Brain (organoid and tissue), 16 donors: ENCODE measurements at places on chromosomes 1 and 21.

GRCh38 chr1:161216945-161217712 lies 2.0 kb downstream of the FCER1G start:
- no peak for DNase-seq

DNA sequence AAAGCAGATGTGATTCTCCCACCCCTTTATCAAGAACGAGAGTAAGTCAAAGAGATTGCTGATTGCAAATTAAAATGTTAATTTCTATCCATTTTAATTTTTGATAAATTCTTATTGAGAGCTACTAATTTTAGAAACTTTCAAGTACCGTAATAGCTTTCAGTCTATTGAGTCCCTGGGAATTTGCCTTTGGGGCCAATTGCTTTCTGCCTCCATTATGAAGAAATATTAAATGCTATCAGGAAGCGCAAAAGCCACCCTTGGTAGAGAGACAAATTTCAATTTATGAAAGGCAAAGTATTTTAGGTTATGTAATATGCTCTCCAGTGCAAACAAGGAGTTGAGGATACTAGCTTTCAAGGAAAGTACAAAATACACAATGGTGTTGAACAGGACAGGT lies 332.2 kb downstream of the RGS7 start:
- no peak for DNase-seq

GRCh38 chr21:41753006-41753898 lies 13.6 kb downstream of the RIPK4 start:
- DNase-seq, result peak; percentile 38

- no peak for DNase-seq
Observed at GRCh38 chr1:227450489-227450888, 112.9 kb upstream of the ZNF678 start.

DNA sequence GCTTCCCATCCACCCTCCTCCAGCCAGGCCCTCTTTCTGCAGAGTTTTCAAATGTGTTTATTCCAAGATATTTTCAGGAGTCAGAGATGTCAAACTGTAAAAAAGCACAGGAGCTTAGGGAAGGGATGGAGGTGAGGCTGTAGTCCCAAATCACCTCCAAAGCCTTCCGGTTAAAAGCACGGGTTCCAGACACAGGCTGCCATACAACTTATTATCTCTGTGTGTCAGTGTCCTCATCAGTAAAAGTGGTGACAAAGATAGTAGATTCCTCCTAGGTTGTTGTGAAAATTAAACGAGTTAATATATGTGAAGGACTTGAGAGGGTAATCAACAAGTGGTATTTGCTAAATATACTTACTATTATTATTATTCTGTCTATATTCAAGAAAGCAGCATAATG lies 15.1 kb downstream of the S100A7A start:
- no peak for DNase-seq

GRCh38 chr21:35548904-35549615 lies 500.0 kb upstream of the RUNX1 start:
- no peak for DNase-seq

- DNase-seq, result no peak
Observed at GRCh38 chr1:199724049-199724448, 303.5 kb upstream of the NR5A2 start.

DNA sequence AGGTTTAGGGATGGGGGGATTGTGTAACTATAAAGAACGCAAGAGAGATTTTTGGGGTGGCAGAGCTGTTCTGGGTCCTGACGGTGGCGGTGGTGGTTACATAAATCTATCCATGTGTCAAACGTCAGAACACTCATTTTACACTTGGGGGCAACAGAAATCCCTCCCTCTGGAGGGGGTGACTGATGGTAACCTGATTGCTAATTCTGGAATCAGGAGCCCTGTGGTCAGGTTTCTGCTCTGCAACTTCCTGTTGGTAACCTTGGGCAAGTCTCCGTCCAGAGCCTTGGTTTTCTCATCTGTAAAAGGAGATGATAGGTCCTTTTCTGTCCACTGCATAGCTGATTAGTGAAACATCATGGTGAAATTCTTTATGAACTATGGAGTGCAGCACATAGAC lies 40.9 kb downstream of the ALPL start:
- DNase-seq, result no peak

DNA sequence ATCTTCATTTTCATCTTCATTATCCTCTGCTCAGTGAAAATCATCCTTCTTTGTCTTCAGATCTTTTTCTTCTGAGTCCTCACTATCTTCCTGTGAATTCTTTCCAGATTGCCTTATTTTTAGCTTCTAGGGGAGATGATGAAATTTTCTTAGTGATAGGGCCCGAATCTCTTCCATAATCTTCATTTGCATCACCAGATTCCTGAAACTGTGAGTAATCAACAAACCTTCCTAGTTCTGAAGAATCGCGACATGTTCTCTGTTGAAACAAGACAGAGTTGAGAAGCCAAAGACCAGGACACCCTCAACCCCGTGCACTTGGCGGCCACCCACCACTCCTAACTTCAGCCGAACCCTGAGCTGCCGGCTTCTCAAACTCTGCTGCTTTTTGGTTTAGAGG lies 92.8 kb upstream of the CDC42BPA start:
- no peak for DNase-seq

DNA sequence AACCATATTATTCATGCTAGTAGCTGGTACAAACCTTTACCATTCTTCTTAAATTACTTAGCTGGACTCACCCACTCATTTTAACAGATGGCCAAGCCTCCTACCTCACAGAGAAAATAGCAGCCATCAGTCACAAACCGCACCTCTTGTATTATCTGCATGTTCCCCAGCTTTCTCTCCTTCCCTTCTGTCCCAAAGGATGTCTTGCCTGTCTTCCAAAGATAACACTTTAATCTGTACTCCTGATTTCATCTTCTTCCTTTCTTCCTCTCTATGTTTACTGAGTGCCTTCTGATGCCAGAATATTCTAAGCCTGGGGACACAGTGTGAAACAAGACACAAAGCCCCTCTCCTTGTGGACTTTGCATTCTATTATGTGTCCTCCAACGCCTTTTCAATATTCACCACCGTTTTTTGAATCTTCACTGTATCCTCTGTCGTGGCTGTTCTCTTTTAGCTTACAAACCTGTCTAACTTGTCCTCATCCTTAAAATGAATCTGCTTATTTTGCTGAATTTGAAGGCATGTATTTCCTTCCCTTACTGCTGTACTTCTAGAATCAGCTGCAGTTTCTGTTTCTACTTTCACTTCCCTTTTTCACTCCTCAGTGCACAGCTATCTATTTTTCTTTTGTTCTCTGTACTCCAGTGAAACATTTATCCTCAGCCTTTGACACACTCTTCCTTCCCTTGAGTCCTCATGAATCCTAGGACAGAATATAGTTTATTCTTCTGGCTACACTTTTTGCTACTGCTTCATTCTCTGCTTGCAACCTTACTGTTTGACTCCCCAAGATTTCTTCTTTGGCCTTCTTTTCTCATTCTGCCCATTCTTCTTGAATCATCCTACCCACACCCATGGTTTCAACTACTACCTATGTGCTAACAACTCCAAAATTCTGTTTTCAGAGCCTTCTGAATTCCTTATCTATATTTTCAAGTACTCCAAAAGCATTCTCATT lies 216.9 kb upstream of the SAMSN1 start:
- DNase-seq, result no peak

GRCh38 chr1:157403203-157403602 lies 149.1 kb downstream of the FCRL5 start:
- DNase-seq, result no peak

GRCh38 chr1:226950871-226951270 lies 10.8 kb downstream of the COQ8A start:
- DNase-seq, result no peak

DNA sequence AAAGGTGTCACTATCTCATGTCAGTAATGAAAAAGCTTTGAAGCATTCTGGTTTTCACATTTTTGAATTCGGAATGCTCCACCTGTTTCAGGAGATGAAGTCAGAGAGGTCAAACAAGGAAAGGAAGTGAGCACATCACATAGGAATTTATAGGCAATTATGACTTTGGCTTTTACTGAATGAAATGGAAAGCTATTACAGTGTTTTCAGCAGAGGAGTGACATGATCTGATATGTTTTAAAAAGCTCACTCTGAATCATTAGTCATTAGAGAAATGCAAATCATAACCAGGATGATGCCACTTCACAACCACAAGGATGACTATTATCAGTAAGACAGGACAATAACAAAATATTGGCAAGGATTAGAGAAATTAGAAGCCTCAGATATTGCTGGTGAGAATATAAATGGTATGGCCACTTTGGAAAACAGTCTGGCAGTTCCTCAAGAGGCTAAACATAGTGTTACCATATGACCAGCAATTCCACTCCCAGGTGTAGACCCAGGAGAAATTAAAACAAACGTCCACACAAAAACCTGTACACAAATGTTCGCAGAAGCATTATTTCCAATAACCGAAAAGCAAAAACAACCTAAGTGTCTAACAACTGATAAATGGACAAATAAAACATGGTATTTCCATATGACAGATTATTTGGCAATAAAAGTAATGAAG lies 7.5 kb downstream of the TAF1A start:
- DNase-seq, result no peak

DNA sequence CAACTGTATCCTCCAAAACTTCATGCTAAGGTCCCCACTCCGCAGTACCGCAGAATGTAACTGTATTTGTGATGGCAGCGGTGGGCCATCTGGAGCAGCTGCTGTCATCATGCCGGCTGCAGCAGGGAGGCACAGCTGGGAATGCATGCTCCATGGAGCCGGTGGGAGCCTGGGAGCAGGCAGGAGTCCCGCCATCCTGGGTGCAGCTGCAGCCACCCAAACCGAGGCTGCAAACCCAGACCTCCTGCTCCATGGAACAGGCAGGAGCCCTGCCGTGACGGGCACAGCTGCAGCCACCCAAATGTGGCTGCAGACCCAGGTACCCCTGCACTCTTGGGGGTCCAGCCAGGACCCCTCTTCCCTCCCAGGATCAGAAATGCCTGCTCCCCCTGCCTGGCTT lies 80.3 kb downstream of the SCMH1 start:
- peak; percentile 6 for DNase-seq

GRCh38 chr1:180154003-180154324 lies 705 bp upstream of the QSOX1 start:
- no peak for DNase-seq

DNA sequence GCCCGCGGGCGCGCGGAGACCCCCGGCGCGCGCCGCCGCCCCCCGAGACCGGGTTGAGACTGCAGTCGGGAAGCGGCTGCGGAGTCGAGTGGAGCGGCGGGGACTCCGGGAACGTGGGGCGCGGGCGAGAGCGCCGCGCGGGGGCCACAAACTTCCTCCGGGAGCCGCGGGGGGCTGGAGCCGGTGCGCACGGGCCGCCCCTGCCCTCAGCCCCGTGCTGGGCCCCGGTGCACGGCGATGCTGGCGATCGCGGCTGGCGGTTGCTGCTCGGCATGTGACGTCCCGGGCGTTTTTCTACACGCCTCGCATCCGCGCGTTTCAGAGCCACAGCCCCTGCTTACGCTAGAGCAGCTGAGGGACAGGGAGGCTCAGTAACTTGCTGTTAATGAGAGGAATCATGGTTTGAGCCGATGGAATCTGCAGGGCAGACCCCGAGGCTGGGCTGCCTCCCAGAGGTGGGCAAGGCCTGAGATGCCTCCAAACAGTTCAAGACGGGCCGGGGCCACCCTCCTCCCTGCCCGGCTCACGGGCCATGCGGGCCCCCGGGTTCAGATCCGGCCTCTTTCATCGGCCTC lies 520 bp downstream of the TMEM201 start:
- DNase-seq, result peak; percentile 31

GRCh38 chr1:91647061-91647460 lies 146.4 kb downstream of the CDC7 start:
- DNase-seq, result no peak

GRCh38 chr1:207286786-207287468 lies 34.6 kb upstream of the CD55 start:
- no peak for DNase-seq

GRCh38 chr1:185528084-185528676 lies 206.0 kb upstream of the HMCN1 start:
- DNase-seq, result peak; percentile 86

DNA sequence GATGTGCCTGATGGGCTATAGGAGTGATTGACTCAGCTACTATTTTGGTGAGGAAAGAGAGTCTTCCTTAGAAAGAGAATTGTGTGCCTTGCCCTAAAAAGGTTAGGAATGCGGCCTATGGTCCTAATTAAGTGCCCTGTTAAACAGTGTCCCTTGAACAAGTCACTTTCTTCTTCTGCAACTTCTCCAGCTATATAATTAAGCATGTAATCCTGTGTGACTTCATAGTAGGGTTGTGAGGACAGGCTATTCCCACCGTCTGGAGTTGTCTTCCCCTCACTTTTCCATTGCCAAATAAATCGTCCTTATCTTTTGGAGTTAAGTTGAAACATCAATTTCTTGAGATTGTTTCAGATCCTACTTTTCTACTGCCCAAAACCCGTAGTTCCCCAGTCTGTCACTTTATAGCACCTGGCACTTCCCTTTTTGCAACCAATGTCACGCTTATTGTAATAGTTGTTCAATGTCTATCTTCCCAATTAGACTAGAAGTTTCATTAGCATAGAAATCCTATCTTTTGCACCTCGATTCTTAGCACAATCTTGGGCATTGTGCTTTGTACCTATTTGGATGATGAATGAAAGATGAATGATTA lies 27.6 kb upstream of the SLC16A1 start:
- no peak for DNase-seq

- peak; percentile 61 for DNase-seq
Observed at GRCh38 chr1:97820470-97821188, 100.2 kb downstream of the DPYD start.

DNA sequence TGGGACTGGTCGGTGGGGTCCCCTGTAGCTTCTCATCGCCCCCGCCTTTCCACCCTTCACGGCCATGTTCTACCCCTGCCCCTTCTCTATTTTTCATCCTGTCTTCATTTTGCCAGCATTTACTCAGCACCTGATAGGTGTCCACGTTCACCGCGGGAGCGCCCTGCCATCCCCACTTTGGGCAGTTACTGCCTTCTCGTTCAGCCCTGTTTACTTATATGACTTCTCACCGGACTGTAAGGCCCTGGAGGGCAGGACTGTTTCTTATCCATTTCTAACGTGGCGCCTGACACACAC lies 380 bp downstream of the MFN2 start:
- DNase-seq, result no peak

DNA sequence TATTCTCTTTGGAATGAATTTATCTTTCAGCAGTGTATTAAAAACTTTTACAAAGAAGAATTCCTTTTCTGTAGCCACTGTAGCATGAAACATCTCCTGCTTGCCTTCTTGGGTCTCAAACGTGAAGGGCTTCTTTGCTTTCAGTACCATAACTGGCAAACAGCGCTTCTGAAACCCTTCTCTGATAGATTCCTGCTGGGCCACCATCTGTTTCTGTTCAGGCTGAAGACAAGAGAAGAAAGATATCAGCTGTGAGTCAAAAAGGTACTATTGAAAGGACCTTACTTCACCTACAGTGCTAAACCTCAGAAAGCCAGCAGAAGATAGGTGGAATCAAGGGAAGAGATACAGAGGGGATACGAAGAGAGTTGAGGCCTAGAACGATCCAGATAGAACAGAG lies 10.5 kb downstream of the AIM2 start:
- DNase-seq, result peak; percentile 51
